Kidney epithelial cell (primary cell): ENCODE measurements at places on chromosomes 16 and 17. TPM values are rescaled to one million over a fixed set of nuclear protein-coding genes. Genes with fewer than 3 reads are reported as not detected.

The MAP2K4 gene
- 21.6 and 26.7 TPM in 2 replicates for total RNA-seq

The KRT13 gene
- 0.96 TPM in 1 of 2 replicates, not detected in the other for total RNA-seq

The ALOX12 gene
- total RNA-seq, result 1.4 and 1.7 TPM in 2 replicates

The CDH15 gene
- 0.50 TPM in 1 of 2 replicates, not detected in the other for total RNA-seq

The ASPHD1 gene
- total RNA-seq, result 10.2 and 12.5 TPM in 2 replicates
